H4 (cell line): ENCODE measurements at places on chromosomes 4 and X. TPM values are rescaled to one million over a fixed set of nuclear protein-coding genes. Genes with fewer than 3 reads are reported as not detected.

DNA sequence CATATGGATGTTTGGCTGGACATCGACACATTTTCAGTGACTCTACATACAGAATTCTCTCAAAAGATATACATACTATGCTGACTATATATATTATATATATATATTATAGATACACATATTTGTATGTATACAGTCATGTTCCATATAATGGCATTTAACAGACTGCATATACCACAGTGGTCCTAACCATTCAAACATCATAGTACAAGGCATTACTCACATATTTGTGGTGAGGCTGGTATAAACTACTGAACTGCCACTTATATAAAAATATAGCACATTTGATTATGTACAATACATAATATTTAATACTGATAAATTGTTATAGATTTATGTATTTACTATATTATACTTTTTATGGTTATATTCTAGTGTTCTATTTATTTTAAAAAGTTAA lies 168.5 kb downstream of the IL15 start:
- no peak for DNase-seq

DNA sequence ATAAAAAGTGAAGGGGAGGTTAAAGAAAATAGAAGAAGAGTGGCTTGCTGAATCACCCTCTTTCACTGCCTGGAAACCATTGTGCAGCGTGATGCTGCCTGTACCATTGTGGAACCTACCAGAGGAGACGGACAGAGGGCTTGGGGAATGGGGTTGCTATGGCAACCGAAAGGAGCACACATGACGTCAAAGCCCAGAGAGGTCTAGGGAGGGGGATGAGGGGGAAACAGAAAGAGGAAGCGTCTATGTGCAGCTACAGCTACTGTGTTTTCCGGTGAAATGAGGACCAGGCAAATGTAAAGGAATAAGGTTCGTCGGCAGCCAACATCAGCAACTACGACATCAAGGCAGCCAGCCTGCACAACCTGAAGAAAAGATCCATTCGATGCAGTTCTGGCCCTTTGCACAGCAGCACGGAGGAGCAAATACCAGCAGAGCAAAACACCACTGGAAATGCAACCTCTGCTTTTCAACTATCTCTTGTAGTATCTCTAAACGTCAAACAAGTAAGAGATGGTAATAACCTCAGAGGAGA lies at the start of gene MAPK10:
Gene MAPK10 (minus strand): TSS at position 110 of the 535 bp plus-strand sequence.
- peak; percentile 94 for DNase-seq

DNA sequence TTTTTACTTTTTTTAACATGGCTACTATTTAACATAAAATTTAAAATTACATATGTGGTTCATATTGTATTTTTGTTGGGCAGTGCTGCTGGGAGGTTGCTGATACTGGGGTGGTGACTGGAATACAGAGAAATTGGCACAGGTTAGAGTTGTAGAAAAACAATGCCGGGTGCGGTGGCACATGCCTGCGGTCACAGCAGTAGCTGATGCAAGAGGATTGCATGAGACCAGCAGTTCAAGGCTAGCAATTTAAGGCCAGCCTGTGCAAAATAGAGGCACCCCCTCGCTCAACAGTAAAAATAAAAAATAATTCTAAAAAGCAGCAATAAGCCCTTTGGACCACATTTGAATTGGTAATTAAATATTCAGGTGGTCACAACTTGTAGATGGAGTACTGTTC lies 11.8 kb upstream of the CPE start:
- DNase-seq: peak; percentile 89

DNA sequence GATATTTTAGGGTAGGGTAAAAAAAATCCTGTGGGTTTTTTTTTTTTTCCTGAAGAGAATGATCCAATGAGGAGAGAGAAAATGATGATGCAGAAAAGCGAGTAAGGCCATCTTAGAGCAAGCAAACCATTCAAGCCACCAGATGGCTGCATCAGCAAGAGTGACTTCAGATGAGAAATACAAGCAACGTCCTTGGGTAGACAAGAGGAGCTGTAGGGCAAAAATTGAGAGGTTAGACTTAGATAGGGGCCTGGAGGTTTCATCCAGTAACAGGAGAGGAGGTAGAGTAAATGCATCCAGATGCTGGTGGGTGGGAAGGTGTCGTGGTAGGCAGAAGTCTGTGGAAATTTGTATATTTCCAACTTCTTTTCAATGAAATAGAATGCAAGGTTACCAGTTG lies 14.6 kb downstream of the FTHL17 start:
- DNase-seq: no peak

DNA sequence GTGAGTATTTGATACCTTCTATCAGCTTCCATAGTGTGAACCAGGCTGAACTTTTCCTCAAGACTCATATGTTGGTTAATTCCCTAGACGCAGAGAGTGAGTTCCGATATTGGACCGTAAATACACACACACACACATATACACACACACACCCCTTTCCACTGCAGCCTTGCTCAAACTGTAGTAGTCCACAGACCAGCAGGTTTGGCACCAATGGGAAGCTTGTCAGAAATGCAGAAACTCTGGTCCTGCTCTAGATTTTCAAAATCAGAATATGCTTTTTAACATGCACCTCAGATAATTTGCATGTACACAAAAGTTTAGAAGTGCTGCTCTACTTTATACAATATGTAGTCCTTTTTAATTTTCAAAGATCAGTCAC lies 27.6 kb upstream of the ZNF280C start:
- no peak for DNase-seq

DNA sequence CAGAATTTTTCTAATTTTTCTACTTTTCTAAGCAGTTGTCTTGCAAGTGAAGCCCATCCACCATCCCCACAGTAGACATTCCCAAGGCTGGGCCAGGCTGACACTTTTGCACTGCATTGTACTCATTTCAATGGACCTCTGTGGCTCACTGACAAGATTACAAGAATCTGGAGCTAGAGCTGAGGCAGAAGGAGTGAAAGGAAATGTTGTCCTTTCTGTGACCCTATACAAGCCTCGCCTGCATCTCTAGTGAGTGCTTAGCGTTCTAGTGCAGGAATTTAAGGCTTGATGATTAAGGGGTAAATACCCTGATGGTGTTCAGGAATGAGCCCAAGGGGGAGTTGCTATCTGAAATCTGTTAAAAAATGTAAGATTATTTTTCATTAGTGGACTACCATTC lies 6.3 kb downstream of the MAGED1 start:
- no peak for DNase-seq

DNA sequence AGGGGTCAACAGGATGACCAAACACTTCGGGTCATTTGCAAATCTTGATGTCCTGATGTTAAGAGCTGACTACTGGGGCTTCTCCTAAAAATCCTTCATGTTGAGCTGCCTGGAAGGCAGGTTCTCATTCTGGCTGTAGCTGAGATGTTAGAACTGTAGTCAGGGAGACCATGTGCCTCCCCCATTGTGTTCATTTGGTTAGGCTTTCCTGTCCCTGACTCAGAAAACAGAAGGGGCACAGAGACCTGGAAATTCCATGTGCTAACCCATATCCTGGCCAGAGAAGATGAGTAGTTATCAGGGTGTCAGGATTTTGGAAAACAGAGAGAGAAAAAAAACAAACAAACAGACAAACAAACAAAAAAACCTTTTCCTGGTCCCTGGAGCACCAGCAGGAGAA lies 177.5 kb downstream of the AR start:
- no peak for DNase-seq

DNA sequence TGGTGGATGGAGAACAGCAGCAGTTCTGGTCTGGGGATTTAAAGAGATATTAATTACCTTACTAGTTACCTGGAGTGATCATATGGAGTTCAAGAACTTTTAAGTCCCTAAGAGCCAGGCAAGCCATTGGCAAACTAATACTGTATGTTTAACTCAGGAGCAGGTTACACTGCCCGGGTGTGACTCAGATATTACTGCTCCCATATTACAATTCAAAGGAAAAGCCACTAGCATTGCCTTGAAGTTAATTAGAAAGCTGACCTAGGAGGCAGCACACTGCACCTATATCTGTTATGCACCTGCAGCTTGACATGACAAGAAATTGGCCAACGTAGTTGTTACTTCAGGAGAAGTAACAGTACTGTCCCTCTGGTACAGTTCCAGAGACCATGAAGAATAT lies 47.2 kb downstream of the GRK4 start:
- no peak for DNase-seq

- DNase-seq: no peak
Measured at GRCh38 chr4:184804621-184805020, 21.1 kb downstream of the ACSL1 start.

- DNase-seq: no peak
Measured at GRCh38 chr4:106367072-106367471, 1.5 kb downstream of the GIMD1 start.

DNA sequence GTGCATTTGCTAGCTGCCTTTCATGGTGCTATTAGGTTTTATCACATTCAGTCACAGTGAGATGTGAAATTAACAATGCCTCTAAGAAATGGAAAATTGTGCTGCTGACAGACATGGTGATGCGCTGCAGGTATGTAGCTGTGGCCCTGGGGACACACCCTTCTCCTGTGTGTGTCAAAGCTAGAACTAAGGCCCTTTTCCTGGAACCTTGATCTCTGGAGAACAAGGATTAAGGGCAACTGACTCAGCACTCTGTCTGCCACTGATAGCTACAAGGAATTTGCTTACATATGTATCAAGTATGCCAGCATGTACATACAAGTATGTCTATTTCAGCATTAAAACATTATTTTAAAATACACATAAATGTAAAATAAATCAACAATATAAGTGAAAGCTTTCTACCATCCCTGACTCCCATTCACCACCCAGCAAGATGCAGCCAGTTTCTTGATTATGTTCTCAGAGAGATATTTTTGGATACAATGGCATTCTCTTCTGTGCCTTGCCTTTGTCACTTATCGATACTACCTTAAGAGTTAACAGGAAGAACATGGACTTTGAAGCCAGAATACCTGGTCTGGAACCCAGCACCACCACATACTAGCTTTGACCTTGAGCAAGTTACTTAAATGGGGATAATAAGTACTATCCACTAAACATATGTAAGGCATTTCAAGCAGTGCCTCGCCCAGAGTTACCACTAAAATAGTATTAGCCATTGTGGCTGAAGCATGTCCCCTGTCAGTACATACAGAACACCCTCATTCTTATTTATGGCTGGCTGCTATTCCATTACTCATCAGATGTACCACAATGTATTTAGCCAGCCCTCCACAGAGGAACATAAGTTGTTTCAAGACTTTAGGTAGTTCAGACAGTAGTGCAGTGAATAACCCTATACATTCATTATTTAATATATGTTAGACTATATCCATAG lies 68.5 kb downstream of the NPNT start:
- DNase-seq: no peak

GRCh38 chr4:168715896-168716295 lies 219.0 kb downstream of the PALLD start:
- no peak for DNase-seq

GRCh38 chr4:137414802-137415201 lies 117.5 kb downstream of the PCDH18 start:
- DNase-seq: no peak

DNA sequence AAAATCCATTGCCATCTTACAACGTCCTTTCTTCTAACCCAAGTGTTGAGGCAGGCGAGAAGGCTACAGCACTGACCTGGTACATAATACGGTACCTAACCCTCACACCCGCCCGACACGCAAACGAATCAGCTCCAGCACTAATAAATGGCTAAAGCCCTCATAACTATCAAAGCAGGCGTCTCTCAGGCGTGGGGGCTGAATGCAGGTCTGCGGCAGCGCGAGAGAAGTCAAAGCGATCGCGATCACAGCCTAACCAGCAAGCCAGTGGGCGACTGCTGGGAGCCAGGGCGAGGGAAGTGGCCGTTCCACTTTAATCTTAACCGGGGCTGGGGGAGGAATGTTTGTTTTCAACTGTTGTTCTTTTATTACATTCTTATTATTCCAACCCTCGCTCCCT lies 1.5 kb downstream of the CDX4 start:
- DNase-seq: no peak

GRCh38 chr4:53055274-53055673 lies 193.2 kb downstream of the RASL11B start:
- peak; percentile 88 for DNase-seq

GRCh38 chr4:7506119-7506518 lies 71.4 kb upstream of the PSAPL1 start:
- no peak for DNase-seq

GRCh38 chrX:109709129-109709631 lies 23.9 kb downstream of the ACSL4 start:
- peak; percentile 59 for DNase-seq

FABP2 gene
- total RNA-seq: not detected in 2 replicates

ASMT gene
- total RNA-seq: not detected in 2 replicates

MAMLD1 gene
- 0.35 and 1.6 TPM in 2 replicates for total RNA-seq

CFAP47 gene
- total RNA-seq: 0.84 and 1.6 TPM in 2 replicates

PAGE5 gene
- 37.9 and 40.5 TPM in 2 replicates for total RNA-seq

GYG2 gene
- 7.2 and 9.6 TPM in 2 replicates for total RNA-seq

RHOXF2B gene
- not detected in 2 replicates for total RNA-seq

MAGEC2 gene
- total RNA-seq: 77.8 and 91.2 TPM in 2 replicates

ANK2 gene
- total RNA-seq: 12.1 and 13.6 TPM in 2 replicates

NIPAL1 gene
- 0.37 and 1.5 TPM in 2 replicates for total RNA-seq

DCLK2 gene
- 4.5 and 6.5 TPM in 2 replicates for total RNA-seq

NR3C2 gene
- total RNA-seq: 1.2 and 1.9 TPM in 2 replicates

NXF3 gene
- 0.10 TPM in 1 of 2 replicates, not detected in the other for total RNA-seq

TMEM154 gene
- total RNA-seq: 0.99 and 1.3 TPM in 2 replicates
